ENCODE measurements at places on chromosomes 3 and 15.

- no peak for DNase-seq
These were observed 19.7 kb downstream of the TM4SF4 start for GRCh38 chr3:149494022-149494758.

DNA sequence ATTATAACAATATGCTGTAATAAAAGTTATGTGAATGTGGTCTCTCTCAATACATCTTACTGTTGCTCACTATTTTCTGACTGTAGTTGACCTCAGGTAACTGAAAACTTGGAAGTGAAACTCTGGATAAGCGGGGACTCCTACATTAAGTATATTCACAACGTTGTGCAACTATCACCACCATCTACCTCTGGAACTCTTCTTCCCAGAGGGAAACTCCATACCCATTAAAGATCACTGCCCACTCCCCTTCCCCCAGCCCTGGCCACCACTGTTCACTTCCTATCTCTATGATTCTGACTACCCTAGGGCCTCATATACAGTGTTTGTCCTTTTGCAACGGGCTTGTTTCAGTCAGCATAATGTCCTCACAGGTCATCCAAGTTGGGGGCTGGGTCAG lies 20.7 kb downstream of the SLCO3A1 start:
- no peak for DNase-seq

GRCh38 chr3:27110020-27110419 lies 259.2 kb downstream of the NEK10 start:
- DNase-seq: no peak

GRCh38 chr15:101446518-101447167 lies 42.9 kb downstream of the PCSK6 start:
- DNase-seq: no peak

DNA sequence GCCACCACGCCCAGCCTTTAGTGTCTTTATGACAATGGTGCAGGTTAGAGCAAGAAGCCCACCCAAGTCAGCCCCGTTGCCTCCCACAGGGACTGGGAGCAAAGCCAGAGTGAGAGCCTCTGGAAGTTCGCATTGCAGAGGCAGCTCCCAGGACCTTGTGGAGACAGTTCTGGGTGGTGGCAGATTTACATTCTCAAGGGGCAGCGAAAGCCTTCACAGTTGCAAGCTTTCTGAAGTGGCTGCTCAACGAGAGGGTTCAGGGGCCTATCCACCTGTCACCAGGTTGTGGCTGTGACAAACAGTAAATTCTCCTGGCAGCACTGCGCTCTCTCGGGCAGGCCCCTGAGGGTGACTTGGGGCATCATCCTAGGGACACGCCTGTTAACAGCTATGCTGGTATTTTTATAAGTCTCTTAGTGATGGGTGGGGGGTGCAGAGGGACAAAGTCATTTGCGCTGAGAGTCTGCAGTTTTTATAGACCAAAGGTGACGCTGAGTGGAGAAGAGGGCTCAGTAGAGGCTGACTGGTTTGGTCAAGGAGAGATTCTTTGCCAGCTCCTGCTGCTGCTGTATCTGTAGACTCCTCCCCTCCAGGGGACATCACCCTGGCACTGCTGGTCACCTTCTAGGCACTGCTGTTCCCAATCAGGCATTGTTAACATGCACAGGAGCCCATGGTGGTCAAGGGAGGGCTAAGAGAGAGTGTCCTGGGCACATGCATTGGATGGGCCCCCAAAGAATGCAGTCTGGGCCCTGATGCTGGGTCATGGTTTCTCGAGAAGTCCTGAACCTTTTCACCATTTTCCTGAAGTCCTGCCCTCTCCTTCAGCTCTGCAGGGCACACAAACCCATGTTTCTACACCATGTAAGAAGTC lies 57.5 kb upstream of the KLF13 start:
- DNase-seq: no peak

DNA sequence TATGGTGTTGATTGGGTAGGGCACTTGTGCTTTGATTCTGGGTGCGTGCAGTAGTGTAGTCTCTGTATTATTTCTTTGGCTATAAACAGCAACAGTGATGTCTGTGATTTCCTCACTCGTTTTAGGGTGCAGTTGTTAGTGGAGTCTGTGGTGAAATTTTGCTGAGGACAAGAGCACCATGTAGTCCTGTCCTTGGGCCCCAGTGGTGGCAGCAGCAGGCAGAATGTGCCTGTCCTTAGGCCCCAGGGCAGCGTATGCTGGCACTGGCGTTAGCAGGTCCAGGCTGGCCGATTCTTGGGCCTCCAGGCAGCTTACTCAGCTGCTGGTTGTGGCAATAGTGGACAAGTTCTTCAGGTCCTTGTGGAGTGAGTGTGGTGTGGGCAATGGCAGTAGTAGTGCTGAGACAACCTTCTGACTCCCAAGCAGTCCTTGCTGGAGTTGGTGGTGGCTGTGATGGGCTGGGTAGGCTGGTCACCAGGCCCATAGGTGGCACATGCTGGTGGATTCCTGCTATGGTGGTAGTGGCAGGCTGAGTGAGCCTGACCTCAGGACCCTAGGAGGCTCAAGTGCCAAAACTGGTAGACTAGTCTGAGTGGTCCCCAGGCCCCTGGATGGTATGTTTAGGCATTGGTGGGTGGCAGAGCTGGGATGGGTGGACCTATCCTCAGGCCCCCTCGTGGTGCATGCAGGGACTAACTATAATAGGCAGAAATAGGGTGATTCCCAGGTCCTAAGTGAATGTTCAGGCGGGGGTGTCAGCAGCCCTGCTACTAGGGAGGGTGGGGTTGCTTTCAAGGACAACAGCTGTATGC lies 56.3 kb downstream of the TNFAIP8L3 start:
- no peak for DNase-seq

GRCh38 chr15:88069561-88069960 lies 187.0 kb downstream of the NTRK3 start:
- no peak for DNase-seq

DNA sequence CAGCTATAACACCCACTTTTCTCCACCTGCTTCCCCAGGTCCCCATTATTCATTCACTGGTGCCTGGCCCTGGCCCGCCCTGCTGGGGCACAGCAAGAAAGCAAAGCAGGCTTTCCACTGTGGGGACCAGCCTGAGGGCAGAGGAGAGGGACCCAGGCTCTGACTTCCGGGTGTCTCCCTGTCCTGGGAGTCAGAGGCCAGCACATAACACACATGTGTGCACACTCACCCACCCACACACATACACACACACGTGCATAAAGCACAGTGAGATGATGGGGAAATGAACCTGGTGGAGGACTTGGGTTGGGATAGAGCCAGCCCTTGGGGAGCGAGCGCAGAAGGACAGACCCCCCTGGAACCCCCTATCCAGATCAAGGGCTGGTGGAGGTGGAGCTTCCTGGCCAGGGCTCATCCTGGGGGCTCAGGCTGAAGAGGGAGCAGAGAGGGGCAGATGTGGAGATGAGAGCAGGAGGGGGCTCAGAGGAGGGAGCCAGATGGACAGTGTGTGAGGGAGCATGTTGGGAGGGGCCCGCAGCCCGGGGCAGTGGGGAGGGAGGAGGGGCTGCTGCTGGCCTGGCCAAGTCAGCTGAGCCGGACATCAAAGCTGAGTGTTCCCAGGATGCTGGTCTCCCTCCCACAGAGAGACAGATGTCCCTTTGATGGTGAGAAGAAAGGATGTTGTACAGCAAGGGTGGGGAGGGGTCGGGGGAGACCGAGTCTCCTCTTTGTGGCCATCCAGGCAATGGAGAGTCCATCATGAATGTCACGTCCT lies 78.2 kb downstream of the LINGO1 start:
- DNase-seq: no peak

GRCh38 chr15:26395624-26396023 lies 377.2 kb downstream of the GABRB3 start:
- no peak for DNase-seq

GRCh38 chr3:89113893-89114840 lies 6.7 kb downstream of the EPHA3 start:
- DNase-seq: no peak

DNA sequence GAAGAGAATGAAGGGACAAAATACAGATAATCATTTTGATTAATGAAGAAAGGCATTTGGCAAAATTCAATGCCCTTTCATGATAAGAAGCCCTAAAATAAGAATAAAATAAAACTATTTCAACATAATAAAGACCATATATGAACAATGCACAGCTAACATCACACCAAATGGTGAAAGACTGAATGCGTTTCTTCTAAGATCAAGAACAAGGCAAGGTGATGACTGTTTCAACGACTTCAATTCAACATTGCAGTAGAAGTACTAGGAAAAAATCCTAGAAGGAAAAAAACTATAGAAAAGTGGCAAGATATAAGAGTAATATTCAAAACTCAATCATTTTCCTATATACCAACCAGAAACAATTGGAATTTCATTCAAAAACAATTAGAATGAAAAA lies 280.1 kb upstream of the GRM7 start:
- DNase-seq: no peak

- DNase-seq: no peak
These were observed 391.7 kb downstream of the EDEM1 start for GRCh38 chr3:5579139-5579602.

DNA sequence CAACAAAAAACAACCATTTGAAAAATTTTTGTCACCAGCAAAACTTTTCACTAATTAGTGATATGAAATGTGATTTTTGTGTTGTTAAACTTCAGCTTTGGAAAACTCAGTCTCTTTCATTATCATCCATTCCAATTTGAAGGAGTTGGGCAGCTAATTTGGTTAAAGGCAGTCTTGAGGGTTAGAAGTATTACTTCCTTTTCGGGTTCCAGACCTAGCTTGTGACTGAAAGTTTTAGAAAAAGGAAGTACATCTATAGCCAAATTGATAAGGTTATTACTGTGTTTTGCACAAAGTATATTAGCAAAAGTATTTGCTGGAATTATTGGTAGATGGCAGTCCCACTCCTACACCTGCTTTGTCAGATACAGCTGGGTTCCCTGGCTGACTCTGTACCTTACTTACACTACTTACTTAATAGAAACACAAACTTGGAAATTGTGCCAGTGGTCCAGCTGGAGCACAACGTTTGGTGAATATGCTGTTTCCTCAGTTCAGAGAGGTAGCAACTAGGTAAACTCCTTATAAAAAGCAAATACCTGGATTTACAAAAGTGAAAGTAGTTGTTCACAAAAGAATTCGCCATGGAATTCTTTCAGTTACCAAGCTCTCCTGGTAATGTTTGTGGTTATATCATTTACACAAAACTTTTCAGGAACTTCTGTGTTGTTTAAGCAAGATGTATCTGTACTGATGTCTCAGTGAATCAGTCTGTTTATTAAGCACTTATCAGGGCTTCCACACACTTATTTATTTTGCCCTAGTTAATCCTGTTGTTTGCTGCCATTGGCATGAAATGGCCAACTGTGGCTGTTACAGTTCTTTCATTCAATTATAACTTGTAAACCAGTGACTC lies 31.6 kb downstream of the TIPARP start:
- no peak for DNase-seq

DNA sequence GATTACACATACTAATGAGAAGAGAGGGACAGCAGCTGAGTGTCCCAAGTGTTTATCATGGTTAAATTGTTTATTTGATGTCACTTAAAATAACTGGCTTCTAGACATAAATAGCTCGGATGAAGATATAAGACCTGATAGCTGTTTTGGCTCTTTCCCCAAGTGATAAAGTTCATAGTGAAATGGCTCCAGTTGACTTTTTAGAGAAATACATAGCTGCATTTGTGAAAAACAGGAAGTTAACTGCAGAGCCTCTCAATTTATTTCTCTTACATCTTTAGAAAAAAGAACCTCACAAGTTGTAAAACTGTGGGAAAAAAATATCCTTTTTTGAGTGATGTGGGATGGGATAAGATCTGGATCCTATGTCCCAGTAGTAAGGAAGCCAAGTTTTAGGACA lies 332.9 kb upstream of the RASGRP1 start:
- DNase-seq: no peak

GRCh38 chr3:107915706-107916105 lies 175.1 kb downstream of the CD47 start:
- no peak for DNase-seq

- no peak for DNase-seq
These were observed 341.5 kb downstream of the ROBO2 start for GRCh38 chr3:77381431-77381830.

- no peak for DNase-seq
These were observed 341.3 kb downstream of the LSAMP start for GRCh38 chr3:116103868-116104530.

GRCh38 chr3:3086239-3086638 lies 23.9 kb downstream of the IL5RA start:
- DNase-seq: no peak

GRCh38 chr15:66798426-66799061 lies 96.5 kb downstream of the SMAD6 start:
- DNase-seq: no peak

DNA sequence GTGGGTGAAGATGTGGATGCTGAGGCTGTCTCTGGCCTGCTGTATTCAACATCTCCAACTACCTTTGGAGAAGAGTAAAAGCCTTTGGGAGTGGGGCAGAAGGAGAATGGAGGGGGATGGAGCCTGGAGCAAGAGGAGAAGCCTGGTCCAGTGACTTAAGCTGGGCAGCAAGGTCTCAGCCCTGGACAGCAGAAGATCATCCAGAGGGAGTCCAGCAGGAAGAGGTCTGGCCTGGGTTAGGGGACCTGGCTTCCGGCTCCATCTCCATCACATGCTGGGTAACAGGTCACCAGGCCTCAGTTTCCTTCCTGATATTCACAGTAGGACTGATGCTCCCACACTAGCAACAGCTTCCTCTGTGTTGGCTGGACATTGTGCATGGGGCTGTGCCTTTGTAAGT lies 3.8 kb upstream of the ISL2 start:
- DNase-seq: no peak

GRCh38 chr3:23665741-23666140 lies 140.0 kb upstream of the UBE2E1 start:
- no peak for DNase-seq

DNA sequence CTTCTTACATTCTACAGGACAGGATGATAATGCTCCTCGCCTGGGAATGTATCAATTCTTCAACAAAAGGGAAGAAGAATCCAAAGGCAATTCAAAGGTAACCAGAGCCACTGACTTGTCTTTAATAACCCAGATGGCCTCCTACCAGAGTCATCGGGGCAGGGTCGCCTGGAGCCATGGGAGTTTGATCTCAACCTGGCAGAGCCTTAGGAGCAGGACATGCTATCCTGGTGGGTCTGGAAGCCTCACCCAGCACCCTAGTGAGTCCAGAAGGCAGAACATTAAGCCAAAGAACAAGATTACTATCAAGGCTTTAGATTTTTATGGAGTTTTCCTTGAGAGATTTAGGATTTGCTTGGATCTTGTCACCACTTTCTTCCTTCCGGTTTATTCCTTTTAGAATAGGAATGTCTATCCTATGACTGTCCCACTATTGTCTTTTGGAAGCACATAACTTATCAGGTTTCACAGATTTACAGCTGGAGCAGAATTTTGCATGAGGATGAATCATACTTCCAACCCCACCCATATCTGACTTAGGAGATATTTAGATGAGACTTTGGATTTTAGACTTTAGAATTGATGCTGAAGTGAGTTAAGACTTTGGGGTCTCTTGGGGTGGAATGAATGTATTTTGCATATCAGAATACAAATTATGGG lies 330.3 kb upstream of the GOLIM4 start:
- DNase-seq: no peak

Measured in T-helper 2 cell (primary cell).